Activated CD4-positive, alpha-beta T cell treated with anti-CD3 and anti-CD28 coated beads, Interleukin-2, amount 10 ng/mL, durations not matched to agents 24 days and 14 days (primary cell): ENCODE measurements at places on chromosomes 16 and 17.

- no peak for DNase-seq
Observed at GRCh38 chr17:63758428-63758827, 15.0 kb downstream of the CCDC47 start.

DNA sequence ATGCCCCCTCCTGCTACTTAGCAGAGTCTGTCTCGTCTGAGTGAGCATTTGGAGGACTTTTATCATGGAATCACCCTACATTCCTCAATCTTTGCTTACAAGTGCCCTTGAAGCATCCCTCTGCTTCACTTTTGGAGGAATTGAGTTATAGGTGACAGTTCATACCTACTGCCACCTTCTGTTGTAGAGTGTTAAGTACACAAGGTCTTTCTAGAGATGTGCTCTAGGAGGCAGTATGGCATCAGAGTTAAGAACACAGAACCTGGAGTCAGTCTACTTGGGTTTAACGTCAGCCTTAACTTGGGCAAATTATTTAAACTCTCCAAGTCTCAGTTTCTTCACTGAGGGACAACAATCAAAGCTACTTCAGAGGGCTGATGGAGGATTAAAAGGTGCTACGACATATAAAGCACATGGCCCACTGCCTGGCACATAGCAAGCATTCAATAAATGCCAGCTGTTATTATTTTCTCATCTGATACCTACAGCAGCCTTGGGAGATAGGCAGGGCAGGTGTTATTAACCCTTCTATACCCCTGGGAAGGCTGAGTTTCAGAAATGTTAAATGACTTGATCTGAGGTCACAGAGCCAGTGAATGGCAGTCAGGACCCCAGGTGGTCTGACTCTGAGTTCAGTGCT is 62.2 kb downstream of the UTP18 start:
- peak; percentile 60 for DNase-seq

- DNase-seq: no peak
Observed at GRCh38 chr17:76085066-76085730, 6.2 kb downstream of the ZACN start.

DNA sequence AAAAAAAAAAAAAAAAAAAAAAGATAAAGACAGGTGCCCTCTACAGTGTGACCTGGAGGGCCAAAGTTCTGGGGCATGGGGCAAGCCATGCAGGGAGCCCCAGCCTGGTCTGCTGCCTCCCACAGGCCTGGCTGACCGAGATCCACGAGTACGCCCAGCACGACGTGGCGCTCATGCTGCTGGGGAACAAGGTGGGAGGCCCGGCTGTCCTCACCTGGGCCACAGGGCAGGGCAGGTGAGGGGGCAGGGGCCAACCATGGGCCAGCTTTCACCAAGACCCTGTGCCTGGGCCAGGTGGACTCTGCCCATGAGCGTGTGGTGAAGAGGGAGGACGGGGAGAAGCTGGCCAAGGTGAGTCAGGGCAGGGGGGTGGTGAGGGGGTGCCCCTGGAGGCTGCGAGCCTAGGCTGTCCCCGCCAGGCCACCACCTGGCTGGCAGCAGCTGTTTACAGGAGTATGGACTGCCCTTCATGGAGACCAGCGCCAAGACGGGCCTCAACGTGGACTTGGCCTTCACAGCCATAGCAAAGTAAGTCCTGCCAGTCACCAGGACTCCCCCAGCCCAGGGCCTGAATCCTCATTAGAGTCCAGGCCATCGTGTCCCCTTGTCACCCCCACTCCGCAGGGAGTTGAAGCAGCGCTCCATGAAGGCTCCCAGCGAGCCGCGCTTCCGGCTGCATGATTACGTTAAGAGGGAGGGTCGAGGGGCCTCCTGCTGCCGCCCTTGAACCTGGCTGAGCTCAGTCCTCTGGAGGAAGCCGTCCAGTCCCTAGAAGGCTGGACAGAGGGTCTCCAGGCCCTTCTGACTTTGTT is 2.7 kb upstream of the TRAF7 start:
- peak; percentile 68 for DNase-seq

- no peak for DNase-seq
Observed at GRCh38 chr17:43463241-43463640, 20.5 kb upstream of the DHX8 start.

- DNase-seq: no peak
Observed at GRCh38 chr16:26386096-26386495, 680.6 kb upstream of the C16orf82 start.

DNA sequence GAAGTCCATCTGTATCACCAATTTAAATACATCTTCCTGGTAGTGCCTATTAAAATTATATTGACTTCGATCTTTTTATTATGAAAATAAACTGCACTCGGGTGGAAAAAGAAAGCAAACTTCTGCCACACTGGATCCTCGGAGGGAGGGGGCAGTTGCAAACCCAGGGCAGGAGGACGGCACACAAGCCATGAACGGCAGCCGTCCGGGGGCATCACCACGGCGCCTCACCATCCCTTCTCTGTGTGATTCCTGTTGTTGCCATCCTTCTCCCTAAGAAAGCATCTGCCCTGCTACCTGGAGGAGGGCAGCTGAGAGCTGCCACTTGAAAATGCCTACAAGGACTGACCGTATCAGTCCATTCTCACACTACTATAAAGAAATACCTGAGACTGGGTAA is 53.9 kb upstream of the ENPP7 start:
- no peak for DNase-seq

GRCh38 chr17:67105213-67105612 is 60.9 kb downstream of the CACNG1 start:
- no peak for DNase-seq

GRCh38 chr17:66032082-66032712 is 159.7 kb downstream of the CEP112 start:
- DNase-seq: no peak
